Hepatocyte (in vitro differentiated cells): ENCODE measurements at places on chromosomes 3 and 15.

DNA sequence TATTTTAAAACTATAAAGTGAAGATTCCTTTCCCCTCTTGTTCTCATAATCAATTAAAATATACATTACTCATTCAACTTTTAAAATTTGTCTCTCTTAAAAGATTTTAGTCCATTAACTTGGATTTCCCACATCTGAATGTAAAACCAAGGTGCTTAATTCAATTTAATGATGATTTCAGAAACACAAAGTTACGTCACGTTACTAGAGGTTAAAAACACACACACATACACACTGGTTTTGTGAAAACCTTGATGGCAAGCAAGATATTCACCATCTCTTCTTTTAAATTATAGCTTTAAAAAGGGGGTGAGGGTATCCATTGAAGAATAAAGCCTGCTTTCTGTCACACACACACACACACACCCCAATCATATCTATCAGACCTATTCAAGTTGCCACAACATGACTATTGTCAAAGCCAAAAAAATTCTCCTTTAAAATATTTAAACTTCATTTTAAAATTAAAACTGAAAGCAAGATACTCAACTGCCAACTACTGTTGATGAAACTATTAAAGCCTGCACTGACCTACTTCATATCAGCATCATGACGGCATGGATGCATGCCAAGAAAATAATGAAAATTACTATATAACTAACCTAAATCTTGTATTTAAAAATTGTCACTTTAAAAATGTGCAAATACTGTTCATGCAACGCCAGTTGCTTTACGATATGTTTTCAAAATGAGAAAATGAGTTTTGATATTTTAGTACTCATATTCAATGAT, 2.1 kb downstream of the RFX7 start:
- DNase-seq = no peak

- DNase-seq = no peak
Measured at GRCh38 chr3:36734742-36735141, 29.6 kb downstream of the DCLK3 start.

GRCh38 chr15:45773149-45773548, 138.3 kb downstream of the SQOR start:
- DNase-seq = no peak

DNA sequence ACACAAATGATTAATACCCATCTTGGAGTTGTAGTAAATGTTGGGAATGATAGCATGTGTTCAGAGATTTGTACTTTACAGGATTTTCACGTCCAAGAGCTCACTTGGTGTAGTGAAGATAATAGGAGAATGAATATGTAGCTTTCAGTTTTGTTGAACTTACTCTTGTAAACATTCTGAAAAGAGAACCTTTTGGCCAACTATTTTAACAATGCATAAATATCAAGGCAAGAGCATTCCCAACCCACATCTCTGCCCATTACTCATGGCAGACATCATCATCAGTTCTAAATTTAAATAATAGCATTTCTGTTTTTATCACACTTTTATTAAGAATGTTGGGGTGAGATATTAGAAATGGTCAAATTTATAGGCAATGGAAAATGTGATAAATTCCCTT, 465.2 kb upstream of the TPRG1 start:
- DNase-seq = no peak

DNA sequence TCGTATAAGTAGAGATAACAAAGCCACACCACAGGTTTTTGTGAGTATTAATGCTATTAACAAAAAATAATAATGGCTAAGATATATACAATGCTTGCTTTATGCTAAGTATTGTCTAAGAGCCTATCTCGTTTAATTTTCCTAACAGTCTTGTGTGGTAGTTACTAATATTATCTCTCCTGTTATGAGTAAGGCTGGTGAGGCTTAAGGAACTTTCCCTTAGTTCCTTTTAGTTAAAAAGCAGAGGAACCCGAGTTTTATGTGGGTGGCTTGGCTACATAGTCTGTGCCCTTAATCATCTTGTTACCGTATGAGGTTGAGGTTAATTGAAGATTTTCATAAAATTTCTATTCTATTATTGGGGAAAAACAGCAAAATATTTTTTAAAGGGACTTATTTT, 218.4 kb downstream of the SOX2 start:
- DNase-seq = no peak

DNA sequence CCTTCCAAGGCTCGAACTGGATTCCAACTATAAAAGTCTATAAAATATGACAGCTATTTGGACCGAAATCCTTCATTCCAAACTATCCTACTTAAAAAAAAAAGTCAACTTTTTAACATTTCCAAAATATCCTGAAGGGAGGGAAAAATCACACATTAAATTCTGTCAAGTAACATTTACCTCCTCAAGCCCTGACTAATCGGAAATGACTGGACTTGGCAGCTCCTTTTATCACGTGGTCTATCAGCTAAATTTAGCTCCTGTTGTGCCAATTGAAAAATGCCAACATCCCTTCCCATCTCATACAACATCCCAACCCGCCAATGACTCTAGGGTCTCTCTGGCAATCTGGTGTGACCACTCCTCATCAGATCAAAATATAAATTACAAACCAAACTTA, 297.9 kb downstream of the FHIT start:
- no peak for DNase-seq

DNA sequence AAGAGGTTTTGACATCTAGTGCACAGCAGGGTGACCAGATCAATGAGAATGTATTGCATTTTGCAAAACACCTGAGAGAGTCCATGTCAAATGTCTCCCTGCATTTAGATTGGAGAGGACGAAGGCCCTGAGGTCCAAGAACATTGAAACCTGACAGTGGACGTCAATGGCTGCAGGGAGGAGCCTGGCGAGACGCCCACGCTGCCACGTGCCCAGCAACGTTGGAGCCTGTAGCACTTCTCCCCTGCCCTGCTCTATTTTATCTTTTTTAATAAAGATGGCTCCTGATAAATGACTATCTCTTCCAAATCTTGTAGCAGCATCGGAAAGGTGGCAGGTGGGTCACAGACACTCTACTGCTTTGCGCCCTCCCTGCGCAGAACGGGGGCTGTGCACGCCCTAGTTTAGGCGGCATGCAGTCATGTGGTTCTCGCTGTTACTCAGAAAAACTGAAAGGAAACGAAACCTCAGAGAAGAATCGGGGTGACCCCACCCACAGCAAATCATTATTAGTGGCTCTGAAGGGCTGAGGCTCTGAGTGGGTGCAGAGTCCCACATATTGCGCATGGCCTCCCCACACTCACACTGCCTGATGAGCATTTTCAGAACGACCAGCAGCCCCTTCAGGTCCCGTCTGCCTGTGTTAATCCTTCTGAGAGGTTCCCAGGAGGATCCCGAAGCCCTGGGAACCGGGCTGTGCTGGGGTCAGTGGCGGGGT, 62.5 kb upstream of the TAMM41 start:
- no peak for DNase-seq

DNA sequence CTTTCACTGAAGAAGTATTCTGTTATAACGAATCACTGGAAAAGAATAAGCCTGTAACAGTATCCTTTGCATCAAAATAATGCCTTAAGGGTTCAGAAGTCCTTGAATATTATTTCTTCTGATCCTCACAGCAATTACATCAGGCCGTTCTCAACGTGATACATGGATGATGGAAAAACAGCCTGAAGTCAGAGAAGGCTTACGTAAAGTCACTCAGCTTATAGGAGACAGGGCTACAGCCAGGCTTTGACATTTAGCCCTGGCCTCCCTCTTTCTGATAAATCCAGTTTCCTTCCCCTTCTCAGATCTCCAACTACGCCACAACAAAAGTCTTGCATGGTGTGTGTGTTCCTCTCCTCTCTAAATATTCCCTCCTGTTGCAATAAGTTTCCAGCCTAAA, 131.9 kb downstream of the ANO10 start:
- no peak for DNase-seq

GRCh38 chr15:86231864-86232721, 152.4 kb downstream of the AGBL1 start:
- peak; percentile 73 for DNase-seq

- no peak for DNase-seq
Measured at GRCh38 chr3:69710153-69710977, 28.9 kb upstream of the MITF start.

DNA sequence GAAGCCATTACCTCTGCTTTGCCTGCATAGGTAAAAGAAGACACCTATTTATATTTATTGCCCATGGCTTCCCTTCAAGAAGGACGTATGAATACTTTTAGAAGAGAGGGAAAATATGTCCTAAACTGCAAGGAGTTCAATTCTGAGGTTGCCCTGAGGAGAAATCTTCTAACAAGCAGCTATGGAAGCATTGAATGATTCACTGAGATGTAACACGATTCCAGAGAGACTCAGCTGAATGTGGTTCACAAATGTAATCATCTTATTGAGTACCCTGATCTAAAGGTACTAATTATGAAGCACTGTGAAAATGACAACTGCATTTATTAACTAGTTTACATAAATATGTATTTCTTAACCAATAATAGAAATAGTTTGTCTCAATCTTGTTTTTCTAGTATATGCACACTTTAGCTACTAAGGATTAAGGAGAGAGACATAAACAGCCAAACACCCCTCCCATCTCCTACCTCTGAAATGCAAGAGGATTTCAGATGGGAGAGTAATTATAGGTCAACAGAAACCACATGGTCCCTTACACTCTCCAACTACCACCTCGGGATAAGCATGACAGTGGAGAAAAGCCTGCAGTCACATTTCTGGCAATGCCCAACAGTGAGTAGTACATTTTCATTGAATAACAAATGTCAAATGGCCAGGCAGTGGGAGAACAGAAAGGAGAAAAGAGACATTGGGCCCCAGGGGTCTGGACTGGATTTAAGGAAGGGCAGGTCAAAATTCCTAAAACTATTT, 506.2 kb upstream of the IL12A start:
- DNase-seq = no peak

DNA sequence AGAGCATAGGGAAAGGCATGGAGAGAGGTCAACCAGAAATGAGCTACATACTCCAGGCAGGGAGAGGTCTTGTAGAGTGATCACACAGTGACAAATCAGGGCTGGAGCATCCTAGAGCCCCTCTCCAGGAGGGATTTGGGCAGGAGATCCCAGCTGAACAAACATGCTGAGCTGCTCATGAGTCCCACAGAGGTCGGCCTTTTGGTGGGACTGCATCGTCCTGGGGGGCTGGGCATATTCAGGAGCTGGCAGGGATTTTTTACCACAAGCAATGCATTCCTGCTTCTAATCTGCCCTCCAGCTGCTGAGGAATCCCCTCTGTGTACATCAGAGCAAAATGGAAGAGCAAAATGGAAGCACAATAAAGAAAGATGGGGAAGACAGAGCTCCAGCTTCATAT, 94.9 kb downstream of the NTRK3 start:
- DNase-seq = no peak

GRCh38 chr15:83164771-83165404, 42.7 kb downstream of the HDGFL3 start:
- DNase-seq = no peak

- peak; percentile 34 for DNase-seq
Measured at GRCh38 chr3:187223799-187224198, 26.5 kb downstream of the RTP1 start.

GRCh38 chr15:90451053-90451850, 63.2 kb downstream of the IQGAP1 start:
- DNase-seq = no peak

GRCh38 chr3:186421946-186422345, 59.9 kb upstream of the DGKG start:
- DNase-seq = no peak

DNA sequence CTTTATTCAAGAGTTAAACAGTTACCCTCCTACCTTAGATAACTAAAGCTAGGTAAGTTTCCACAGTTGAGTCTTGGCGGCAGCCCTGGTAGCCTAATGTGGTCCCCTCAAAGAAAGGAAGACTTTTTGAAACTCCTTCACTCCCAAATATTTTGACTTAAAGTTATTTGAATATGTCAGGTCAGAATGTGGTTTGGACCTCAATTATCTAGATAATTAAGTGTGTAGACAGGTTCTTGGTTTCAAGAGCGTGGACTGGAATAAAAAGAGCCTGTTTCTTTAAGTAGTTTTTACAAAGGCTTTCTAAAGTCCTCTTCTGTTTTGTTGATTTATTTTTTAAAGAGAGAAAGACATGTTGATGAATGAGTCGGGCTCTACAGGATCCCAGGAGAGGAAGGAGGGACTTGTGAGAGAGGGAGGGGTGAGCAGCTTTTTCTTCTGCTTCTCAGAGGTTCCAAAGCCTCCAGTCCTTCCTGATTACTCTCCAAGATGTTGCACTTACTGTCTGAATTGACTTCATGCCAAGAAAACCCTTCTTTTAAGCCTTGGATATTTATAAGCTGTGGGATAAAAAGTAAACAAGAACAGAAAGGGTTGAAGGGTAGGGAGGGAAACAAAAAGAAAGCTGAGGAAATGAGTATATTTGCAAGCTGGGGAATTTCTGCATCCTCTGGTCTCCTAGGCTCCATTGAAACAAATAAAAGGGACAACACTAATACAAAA, 457.4 kb downstream of the IGSF11 start:
- DNase-seq = peak; percentile 28

GRCh38 chr3:134067531-134068161, 37.9 kb upstream of the SLCO2A1 start:
- DNase-seq = no peak

- no peak for DNase-seq
Measured at GRCh38 chr3:121660356-121661171, at the start of gene HCLS1. Gene HCLS1, minus strand, starts transcription at chr3:121660903. Its CDS starts 2,556 bp downstream, at chr3:121658347.

GRCh38 chr3:87002346-87002745, 11.4 kb upstream of the VGLL3 start:
- peak; percentile 12 for DNase-seq

DNA sequence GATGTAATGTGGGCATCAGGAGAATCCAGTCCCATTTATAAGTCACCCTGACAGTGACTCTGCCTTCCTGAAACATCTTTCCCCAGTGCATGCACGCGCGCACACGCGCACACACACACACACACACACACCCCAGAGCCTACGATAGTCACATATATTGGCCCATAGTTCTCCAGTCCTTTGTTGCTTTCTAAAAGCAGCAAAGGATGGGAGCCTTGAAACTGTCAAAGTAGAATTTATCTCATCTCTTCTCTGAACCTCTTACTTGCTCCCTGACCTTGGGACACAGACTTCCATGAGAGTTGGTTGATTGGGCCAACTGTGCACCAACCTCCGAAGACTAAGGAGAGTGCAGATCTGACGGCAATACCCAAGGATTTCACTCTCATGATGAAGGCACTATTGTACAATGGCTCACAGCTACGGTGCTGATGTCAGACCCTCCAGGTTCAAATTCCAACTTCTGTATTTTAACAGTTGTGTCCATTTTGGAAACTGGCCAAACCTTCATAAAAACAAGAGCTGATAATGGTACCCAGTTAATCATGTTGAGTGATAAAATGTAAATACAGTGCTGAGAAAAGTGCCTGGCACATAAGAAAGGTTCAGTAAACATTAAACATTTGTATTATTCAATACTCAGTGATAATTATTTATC, 8.3 kb downstream of the CPA3 start:
- DNase-seq = no peak

DNA sequence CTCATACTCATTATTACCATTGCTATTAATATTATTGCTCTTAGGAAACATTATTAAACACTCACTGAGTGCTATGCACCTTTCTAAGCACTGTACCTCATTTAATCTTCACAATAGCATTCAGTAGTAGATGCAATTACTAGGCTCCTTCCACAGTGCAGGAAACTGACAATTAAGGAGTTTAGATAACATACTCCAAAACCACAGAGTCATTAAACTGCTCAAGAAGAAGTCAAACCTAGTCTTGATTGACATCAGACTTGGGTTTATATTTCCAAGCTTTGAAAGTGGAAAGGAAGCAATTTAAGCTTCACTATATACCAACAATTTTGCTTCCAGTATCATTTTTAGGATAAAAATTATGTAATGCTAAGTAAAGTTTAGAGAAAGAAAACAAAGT, 490.1 kb upstream of the ARRDC4 start:
- no peak for DNase-seq

GRCh38 chr3:113254171-113254947, 43.0 kb downstream of the BOC start:
- no peak for DNase-seq

GRCh38 chr3:10706156-10706739, 109.8 kb upstream of the SLC6A11 start:
- DNase-seq = no peak
